ENCODE measurements at places on chromosomes 7 and 10. TPM values are rescaled to one million over a fixed set of nuclear protein-coding genes. Genes with fewer than 3 reads are reported as not detected.

Gene INTS1
- total RNA-seq, result 177 TPM

- no peak for DNase-seq
Measured at GRCh38 chr7:87113077-87113476, 39.2 kb upstream of the DMTF1 start.

DNA sequence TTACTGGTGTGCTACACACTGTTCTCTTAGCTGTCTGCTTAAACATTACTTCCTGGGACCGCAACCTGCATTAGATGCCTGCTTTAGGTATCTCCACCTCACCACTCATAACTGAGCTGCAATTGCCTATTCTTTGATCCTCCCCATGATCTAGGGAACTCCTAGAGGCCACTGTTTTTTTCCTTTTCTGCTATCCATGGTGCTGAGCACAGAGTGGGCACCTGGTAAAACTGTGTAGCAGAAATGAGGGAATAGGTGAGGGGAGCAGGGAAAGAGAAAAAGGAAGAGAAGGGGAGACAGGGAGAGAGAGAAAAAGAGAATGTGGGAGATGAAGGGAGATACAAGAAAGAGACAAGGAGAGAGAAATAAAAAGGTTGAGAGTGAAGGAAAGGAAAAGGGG lies 434.9 kb downstream of the ADRA2A start:
- no peak for DNase-seq

Gene DLX6
- 1.2 TPM for total RNA-seq

Gene ZNF25
- total RNA-seq, result 2.8 TPM
